ENCODE measurements at places on chromosomes 2 and 18.

- DNase-seq, result no peak
Measured at GRCh38 chr2:38745267-38745666, 5.9 kb downstream of the SRSF7 start.

DNA sequence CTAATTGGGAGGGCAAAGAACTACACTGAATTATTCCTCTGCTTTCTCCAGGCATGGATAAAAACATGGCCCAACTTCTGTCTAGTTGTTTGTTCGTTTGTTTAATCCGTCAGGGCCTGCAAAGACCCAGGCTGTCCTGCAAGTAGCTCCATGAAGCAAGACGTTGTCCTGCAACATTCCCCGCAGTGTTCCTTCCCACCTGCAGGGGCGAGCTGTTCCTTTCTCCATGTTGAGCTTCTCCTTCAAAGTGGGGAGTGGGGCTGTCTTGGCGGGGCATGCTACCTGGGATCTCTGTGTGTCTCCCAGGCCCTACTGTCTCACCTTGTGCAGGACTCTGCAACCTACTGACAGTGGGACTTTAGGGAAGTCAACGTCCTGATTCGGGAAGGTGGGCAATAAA lies 264.0 kb upstream of the SMIM21 start:
- DNase-seq, result no peak

- no peak for DNase-seq
Measured at GRCh38 chr2:105470979-105471378, 72.1 kb upstream of the FHL2 start.

GRCh38 chr2:117693154-117693553 lies 121.3 kb upstream of the DDX18 start:
- no peak for DNase-seq

DNA sequence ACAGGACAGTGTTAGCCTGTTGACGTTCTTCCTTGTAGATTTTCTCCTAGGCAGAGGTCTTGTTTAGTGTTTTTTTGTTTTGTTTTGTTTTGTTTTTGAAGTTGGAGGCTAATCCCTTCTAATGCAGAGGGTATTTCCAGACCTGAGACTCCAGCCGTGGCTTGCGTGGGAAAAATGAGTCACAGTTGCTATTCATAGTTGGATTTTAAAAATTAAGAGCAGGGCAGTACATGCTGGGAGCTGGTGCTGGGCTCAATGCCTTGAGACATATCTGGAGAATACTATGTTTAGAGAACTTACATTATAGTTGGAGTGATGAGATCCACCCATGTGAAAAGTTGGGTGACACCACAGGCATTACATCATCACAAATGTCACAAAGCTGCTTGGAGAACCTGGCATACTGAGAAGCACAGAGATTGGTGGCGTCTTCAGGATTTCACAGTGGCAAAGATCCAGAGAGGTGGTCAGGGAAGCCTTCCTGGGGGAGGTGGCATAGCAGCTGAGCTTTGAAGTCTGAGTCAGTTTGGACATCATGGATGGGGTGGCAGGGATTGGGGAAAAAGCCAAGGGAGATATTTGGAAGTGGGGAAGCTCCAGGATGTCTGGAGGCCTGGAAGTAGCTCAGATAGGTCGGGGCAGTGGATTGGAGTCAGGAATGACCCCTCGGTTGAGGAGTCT lies 249.4 kb downstream of the LOXHD1 start:
- DNase-seq, result no peak

DNA sequence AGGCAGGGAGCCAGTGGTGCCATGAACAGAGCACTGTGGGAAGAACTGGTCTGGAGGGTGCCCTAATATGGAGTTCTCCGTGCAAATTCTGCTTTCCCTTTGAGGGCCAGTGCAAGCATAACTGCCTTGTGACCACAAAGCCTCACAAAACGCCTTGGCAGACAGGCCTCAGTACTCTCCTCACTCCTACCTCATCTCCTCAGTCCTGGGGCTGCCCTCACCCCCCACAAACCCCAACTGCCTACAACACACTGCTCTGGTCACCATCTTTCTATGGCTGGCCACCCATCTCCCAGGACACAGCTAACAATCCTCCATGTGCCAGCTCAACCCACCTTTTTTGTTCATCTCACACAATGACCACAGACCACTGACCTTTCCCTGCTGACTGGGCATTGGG lies 8.9 kb downstream of the COX5B start:
- DNase-seq, result no peak

DNA sequence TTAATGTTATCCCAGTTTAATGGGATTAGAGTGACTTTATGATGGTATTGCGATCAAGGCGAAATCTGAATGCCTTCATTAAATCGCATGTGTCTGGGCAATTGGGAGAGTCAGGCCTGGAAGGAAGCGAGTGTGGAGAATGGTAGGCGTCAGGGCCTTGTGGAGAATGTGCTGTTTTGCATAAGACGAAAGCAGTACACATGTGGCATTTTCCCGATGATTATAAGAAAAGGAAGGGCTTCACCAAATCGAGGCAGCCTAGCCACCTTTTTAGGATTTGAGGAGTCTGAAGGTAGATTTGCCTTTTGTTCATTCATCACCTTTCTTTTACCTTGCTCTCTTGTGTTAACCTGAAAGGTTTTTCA lies 1.0 kb downstream of the ZNF532 start:
- DNase-seq, result no peak

- no peak for DNase-seq
Measured at GRCh38 chr2:162676515-162676914, 162.1 kb downstream of the KCNH7 start.
